ENCODE measurements at places on chromosomes 1 and 21.

DNA sequence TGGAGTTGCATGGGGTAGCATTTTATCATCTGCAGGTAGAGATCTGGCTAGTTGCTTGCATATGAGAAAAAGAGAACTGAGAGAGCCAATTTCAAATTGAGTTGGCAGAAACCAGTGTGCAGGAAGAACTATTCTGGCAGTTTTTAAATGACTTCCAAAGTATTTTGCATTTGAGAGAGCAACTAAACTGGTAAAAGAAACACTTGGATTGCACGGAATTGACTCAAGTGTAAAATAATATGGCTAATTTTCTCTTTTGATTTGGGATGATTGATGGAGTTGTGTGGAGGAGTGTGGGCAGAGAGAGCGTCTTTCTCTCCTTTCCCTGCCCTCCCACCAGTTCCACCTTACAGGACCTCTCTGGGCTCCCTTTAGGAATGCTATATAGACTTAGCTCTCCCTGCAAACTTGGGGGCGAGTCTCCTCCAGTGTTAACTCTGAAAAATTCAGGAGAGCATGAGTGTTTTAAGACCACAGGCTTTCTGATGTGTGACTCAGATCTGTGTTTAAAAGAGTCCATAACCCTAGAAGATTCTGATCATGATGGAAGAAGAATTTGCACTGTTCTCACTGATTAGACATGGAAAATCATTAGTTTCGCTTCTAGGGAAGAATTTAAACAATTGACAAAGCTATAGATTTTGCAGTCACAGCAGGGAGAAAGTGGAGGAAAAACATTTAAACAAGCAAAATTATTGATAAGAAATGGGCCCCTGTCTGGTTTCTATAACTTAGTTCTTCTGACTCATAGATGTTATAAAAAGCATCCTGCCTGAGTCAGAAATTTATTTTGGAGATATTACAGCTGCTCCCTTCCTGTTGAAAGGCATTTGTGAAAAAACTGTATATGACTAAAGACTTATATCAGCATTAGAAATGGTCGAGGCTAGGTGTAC lies 24.9 kb upstream of the CTBS start:
- DNase-seq: peak; percentile 43

- peak; percentile 57 for DNase-seq
These were observed 43.1 kb downstream of the ATP2B4 start for GRCh38 chr1:203669739-203670138.

DNA sequence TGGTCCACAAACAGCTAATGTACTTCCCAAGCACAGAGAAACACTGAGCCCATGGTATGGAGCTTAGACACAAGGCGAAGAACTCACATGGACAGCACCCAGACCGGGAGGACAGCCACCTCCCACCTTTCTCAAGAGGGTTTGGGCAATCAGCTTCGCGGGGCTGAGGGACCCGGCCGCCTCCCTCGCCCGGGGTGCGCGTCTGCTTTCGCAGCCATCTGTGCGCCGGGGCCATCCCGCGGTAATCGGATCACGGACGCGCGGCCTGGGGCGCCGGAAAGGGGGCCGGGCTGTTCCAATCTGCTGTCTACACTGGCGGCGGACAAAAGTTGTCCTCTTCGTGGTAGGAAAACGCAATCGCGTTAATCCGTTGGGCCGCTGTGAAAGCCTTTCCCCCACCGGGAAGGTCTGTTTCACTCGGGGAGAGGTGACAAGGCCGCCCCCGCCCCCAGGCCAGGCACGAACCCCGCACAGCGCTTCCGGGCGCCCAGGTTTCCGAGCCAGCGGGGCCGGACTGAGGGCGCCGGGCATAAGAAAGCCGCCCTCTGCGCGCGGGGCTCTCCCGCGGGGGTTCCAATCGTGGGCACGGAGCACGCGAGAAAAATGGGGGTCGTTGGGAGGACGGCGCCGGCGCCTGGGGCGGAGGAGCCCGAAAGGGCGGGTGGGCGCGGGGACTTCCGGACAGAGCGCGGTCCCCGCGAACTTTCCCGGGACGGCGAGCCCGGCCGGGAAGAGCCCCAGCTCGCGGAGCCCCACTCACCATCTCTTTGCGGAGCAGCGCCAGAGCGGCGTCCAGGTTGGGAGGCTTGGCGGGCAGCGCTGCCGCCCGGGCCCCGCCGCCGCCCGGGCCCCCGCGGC lies 664 bp downstream of the FAM89A start:
- DNase-seq: peak; percentile 40

DNA sequence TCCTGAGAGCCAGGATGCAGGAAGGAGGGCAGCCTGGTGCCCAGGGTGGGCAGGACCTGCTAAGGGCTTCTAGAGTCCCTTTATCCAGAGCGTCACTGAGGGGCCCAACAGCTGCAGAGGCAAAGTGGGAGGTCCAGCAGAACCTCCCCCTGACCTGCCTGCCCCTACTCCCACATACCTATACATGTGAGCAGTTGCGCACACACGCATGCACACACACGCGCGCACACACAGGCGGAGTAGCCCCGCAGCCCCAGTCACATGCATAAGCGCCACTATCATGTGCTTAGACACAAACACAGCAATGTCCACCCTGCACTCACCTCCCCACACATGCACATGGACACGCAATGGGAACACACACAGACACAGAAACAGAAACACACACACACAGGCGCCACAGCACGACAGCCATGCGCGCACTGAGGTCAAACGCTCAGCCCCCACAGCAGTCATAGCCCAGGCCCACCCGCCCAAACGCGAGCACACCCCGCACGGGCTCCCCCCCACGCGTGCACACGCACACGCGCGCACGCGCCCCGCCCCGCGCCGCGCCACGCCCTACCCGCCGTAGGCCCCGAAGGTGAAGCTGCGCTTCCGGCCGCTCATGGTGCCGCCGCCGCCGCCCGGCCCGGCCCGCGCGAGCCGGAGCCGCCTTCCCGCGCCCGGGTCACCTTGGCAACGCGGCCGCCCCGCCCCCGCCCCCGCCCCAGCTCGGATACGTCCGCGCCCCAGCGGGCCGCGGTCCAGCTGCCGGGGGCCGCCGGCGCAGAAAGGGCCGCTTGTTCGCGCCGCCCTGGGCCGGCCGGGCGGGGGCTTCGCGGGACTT lies 17.7 kb downstream of the RAP1GAP start:
- no peak for DNase-seq

DNA sequence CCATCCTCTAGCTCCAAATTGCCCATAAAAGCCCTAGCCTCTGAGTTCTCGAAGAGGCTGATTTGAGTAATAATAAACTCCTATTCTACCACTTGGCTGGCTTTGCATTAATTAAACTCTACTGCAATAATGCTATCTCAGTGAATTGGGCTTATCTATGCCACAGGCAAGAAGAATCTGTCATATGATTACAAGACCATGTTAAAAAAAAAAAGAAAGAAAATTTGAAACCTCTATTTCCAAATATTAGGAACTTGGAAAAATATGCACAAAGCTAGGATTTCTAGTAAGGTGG lies 27.6 kb upstream of the SGIP1 start:
- no peak for DNase-seq

DNA sequence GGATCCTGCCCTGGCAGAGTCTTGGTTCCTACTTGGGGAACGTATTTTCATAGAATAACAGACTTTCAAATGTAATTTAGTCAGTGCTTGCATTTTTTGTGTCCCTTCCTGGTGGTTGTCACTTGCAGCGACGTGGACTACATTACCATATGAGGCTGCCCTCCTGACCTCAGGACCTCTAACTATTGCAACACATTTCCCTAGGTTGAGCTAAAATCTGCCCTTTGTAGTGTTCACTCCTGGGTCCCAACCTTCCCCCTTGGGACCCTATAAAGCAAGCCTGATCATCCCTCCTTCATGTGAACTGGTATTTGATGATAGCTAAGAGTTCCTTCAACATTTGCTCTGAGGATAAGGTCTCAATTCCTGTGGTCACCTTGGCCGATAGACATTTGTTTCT lies 95.6 kb upstream of the CACNA1E start:
- no peak for DNase-seq

DNA sequence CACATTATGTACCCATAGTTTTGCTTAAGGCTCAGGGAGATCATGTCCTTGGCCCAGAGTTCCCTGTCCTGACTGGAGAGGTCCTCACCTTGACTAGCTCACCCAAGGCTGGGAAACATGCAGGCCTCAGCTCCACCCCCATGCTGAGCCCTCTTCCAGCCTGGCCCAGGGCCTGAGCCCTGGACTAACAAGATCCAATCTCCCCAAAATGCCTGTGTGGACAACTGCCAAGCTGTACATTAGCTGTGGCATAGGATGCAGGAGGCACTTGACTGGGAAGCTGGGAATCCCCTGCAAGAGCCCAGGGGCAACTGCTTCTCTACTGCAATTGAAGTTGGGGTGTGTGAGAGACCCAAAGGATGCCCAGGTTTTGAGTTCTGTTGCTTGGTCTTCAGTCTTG lies 2.1 kb downstream of the LINGO4 start:
- DNase-seq: no peak

GRCh38 chr1:116403496-116404136 lies 30.6 kb downstream of the ATP1A1 start:
- DNase-seq: no peak

GRCh38 chr1:93614986-93615581 lies 66.6 kb downstream of the BCAR3 start:
- no peak for DNase-seq

GRCh38 chr1:182380199-182380598 lies 11.4 kb downstream of the GLUL start:
- DNase-seq: no peak

DNA sequence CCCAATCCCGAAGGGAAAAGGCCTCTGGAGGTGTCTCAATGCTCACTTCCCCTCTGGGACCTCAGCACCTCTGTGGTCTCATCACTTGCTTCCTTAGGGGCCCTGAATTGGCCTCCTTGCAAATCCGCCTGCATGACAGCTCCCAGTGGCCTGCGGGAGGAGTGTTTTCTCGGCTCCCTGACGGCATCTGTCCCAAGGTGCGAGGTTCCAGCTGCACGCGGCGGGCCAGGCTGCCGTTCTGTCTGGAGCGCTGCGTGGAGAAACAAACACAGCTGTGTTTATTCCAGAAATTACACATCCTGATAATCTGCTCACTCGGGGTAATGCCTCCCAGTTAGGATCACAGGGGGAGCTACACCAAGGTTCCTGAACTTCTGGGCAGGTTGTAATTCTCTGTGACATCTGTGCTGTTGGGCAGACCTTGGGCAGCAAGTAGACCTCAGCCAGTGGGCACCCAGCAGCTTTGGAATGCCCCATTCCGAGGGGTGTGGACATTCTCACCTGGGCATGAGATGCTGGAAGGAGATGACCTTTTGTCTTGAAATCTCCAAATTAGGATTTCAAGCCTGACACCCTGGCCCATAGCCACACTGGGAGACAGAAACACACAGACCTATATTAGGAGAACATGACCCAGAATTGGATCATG lies 18.2 kb downstream of the EPHB2 start:
- no peak for DNase-seq

- DNase-seq: no peak
These were observed 196.7 kb downstream of the LRRC40 start for GRCh38 chr1:70008660-70009059.

DNA sequence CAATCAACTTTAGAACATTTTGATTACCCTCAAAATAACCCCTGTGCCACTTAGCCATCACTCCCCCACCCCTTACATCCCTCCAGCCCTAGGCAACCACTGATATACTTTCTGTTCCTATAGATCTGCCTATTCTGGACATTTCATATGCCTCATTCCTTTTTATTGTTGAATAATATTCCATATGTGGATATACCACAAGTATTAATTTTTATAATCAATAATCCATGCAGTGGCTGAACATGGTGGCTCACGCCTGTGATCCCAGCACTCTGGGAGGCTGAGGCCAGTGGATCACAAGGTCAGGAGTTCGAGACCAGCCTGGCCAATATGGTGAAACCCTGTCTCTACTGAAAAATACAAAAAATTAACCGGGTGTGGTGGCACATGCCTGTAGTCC lies 20.1 kb upstream of the MED18 start:
- no peak for DNase-seq

DNA sequence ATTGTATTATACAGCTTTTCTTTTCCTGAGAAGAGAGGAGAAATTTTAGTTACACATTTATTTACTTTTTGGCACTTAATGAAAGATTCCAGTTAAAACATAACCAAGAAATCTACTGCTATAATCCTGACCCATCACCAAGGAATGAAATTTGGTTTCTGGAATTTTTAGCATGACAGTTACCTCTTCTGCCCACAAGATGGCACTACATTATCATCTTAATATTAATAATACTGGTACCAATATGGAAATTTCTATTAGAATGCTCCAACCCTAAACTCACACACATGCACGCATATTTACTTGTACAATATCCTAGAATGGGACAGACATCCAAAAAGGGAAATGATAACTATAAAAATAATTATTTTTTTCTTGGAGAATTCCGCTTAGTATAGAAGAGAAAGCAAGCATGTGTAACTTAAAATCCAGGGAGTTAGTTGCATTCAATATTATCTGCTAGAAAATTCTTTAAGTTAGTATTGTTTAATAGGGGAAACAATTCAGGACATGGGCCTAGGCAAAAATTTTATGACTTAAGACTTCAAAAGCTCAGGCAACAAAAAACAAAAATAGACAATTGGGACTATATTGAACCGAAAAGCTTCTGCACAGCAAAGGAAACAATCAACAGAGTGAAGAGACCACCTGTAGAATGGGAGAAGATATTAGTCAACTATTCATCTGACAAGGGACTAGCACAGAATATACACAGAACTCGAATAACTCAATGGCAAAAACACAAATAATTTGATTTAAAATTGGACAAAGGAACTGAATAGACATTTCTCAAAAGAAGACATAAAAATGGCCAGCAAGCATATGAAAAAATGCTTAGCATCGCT lies 37.4 kb downstream of the MAP3K21 start:
- DNase-seq: peak; percentile 9

DNA sequence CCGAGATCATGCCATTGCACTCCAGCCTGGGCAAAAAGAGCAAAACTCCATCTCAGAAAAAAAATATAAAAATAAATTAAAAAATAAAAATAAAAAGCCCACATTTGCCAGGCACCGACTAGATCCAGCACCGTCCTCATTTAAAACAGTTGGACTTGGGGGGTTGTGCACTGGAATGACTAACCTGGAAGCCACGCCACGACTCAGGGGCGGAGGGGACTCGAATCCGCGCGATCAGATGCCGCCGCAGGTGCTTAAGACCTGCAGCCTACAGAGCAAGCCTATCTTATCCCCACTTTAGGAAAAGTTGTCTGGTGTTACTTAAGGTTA lies 38.5 kb downstream of the ZBTB8OS start:
- DNase-seq: no peak

GRCh38 chr1:211695135-211695816 lies 19.9 kb upstream of the NEK2 start:
- no peak for DNase-seq

GRCh38 chr21:27077501-27077900 lies 110.6 kb upstream of the ADAMTS5 start:
- DNase-seq: no peak

- DNase-seq: no peak
These were observed 24.5 kb upstream of the PALMD start for GRCh38 chr1:99621340-99621901.

Data from hepatic stellate cell (primary cell).